ENCODE measurements at places on chromosomes 7 and 10. TPM values are rescaled to one million over a fixed set of nuclear protein-coding genes. Genes with fewer than 3 reads are reported as not detected.

- no peak for DNase-seq
Observed at GRCh38 chr10:6020826-6021225, 41.3 kb downstream of the IL2RA start.

- no peak for DNase-seq
Observed at GRCh38 chr7:128363261-128363721, 1.8 kb upstream of the PRRT4 start.

DNA sequence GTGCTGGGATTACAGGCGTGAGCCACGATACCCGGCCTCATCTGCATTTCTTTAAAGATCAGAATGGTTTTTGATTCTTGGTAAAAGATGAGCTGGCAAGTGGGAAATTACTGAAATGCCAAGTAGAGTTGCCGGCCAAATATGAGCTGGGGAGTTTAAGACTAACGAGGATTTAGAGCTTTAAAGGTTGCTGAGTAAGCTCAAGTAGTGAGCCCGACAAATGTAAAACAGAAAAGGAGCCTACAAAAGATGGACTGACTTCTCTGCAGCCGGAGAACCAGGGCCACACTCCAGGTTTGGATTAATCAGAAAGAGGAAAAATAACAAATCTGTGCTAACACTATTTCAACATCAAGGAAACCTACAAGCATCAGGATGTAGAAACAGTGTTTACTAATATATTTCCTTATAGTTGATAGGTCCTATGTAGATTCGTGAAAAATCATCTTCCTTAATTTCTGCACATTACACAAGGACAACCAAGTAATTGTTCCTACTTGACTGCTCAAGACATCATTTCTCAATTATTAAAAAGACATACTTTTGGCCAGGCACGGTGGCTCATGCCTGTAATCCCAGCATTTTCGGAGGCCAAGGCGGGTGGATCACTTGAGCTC, 49.6 kb downstream of the MPP7 start:
- DNase-seq, result no peak

- no peak for DNase-seq
Observed at GRCh38 chr10:4344492-4344994, 481.5 kb upstream of the AKR1E2 start.

DNA sequence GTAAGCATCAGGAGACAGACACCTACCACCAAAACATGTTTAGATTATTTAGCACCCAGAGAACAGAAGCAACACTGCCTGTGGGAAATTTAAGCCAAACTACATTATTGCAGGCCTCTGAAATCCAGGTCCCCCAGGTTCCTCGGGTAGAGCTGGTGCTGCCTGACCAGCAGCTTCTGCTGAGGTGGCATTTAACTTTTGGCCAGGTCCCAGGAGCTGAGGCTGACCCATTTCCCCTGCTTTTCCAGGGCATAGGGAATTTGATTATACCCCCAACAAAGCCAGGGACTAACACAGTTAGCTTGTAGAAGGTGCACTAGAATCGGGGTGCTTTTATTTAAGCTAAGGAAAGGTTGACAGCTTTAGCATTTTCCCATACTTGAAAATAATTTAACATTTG, 4.7 kb downstream of the LRRC4 start:
- DNase-seq, result no peak

DNA sequence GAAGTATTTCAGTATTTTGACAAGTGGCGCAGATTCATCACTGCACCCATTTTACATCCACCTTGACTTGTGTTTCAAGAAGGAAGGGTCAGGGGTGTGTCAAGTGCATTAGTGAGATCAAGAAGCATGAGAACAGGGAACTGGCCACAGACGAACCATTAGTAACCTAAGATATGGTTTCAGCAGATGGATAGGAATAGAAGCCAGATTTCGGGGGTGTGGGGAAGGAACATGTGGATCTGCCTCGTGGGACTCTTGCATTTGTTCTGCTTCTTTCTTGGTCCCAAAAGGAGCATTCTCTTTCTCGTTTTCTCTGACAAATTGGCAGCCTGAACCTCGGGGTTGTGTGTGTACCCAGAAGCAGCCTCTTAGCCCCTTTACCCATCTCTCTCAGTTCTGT, 9.6 kb downstream of the DENND2A start:
- DNase-seq, result no peak

GRCh38 chr7:7118822-7119221, 63.5 kb upstream of the C1GALT1 start:
- no peak for DNase-seq

GRCh38 chr10:49552277-49552676, 13.4 kb upstream of the ERCC6 start:
- DNase-seq, result no peak

The ICA1 gene
- 37.1 TPM for polyA plus RNA-seq

The FOXI2 gene
- 0.71 TPM for polyA plus RNA-seq

The EBLN1 gene
- polyA plus RNA-seq, result not detected
